ENCODE measurements at places on chromosomes 2 and 18.

GRCh38 chr2:110714452-110715224 is 17.7 kb upstream of the ACOXL start:
- DNase-seq: peak; percentile 66

- no peak for DNase-seq
Measured at GRCh38 chr2:64730551-64731262, 77.0 kb upstream of the SERTAD2 start.

GRCh38 chr2:74328573-74328972 is 14.6 kb downstream of the SLC4A5 start:
- no peak for DNase-seq

GRCh38 chr2:206937555-206937954 is 1.8 kb upstream of the CPO start:
- DNase-seq: no peak

GRCh38 chr2:105385731-105386540 is 12.9 kb downstream of the FHL2 start:
- DNase-seq: peak; percentile 58

- DNase-seq: no peak
Measured at GRCh38 chr2:139293992-139294548, 513.9 kb upstream of the NXPH2 start.

- no peak for DNase-seq
Measured at GRCh38 chr2:195022508-195022830, 634.6 kb upstream of the SLC39A10 start.

- DNase-seq: no peak
Measured at GRCh38 chr2:205781244-205781931, 99.1 kb downstream of the NRP2 start.

DNA sequence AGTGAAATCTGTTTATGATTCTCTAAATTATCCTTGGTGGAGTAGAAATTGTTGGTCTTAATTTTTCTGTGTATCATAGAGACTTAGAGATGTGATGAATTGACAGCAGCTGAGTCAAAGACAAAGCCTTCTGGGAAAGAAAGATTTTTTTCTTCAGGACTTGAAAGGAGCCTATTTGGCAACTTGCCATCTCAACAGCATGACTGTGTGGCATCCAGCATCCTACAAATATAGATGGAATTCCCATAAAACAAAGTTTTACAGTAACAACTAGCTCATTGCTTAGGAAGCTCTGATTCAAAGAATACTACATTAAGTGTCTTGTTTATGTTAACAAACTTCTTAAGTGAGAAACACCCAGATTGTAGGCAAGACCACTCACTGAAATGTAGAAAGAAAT is 79.2 kb upstream of the SETBP1 start:
- no peak for DNase-seq

- no peak for DNase-seq
Measured at GRCh38 chr18:28048612-28049011, 128.3 kb downstream of the CDH2 start.

DNA sequence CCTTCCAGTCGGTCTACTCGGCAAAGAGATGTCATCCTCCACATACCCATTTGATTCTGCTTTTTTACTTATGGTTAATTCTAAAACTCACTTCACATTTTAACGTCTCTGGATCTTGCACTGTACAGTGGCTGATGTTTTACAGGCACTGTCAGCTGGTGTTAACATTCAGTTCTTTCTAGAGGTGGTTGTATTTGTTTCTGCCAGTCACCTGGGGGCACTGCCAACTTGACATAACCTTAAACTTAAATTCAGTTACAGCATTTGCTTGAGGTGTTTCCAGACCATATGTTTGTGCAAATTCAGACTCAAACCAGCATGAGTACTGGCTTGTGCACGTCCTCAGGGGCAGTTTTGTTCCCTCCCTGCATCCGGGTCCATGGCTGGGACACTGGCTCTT is 5.3 kb upstream of the TMEM185B start:
- peak; percentile 56 for DNase-seq

DNA sequence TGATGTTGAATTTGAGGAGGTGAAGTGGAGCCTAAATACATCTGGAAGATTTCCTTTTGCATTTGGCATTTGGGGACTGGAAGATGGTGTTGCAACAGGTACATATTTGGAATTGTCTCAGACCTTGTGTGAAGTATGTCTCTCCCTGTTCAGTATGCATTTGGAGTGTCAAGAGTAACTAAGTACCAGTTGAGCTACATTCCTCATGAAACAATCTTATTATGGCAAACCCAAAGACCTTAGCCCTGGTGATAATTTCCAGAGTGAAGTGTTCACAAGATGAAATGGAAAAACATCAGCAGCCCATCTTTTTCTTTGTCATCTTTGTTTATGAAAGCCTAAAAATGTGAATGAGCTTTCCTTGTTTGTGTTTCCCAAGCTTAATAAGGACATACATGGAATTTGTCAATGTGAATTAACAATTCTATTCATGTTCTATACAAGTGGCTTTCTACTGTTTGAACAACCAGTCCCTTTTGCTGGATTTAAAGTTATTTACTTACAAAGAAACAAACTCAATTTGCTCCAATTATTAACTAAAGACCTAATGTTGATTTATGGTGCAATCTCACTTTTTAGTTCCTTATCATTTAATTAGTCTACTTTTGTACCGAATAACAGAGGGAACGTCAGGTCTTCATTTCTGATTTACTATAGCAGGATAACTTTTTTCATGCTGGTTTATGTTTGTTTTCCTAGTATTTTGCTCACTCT is 42.1 kb upstream of the PPP1R1C start:
- no peak for DNase-seq

DNA sequence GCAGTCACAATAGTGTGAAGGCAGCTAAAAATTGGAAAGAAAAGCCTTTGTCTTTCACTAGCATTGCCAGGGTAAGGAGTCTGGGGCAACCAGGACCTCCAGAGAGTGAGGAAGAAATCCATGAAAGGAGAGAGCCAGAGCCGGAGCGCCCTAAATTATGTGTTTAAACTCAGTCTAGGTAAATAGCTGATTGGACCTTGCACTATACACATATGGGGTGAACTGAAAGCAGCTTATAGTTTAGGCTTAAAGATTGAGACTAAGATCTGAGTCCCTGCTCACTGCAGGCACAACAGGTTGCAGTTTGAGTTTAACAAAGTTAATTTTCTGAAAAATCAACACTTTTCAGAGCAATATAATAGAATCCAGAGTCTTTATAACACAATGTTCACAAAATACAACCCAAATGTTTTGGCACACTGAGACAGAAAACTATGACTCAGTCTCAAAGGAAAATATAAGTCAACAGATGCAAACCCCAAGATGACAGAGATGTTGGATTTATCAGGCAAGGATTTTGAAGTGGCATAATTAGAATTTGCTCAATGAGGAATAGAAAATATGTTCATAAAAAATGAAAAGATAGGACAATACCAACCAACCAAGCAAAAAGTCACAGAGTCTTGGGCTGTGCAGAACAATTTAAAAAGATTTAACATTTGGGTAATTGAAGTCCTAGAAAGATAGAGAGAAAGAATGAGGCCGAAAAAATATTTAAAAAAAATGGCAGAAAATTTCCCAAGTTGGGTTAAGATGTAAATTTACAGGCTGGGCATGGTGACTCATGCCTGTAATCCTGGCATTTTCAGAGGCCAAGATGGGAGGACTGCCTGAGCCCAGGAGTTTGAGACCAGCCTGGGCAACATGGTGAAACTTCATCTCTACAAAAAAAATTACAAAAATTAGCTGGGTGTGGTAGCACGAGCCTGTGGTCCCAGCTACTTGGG is 39.6 kb downstream of the DOK1 start:
- no peak for DNase-seq

DNA sequence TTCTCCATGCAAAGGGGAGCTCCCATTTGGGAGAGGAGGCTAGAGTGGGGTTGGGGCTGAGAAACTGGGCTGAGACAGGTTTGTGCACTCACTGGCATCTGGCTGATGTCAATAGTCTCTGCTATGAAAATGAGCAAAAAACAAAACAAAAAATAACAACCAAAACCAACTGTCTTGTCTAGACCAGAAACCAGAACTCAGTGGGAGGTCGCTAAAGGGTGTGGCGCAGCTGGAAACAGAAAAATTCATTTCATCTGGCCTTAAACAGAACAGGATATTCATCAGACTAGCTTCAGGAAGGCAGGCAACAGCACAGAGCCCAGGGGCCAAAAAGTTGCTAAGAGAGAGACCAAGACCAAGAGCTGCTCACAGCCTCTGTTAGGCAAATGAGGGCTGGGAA is 126.1 kb downstream of the THNSL2 start:
- no peak for DNase-seq

DNA sequence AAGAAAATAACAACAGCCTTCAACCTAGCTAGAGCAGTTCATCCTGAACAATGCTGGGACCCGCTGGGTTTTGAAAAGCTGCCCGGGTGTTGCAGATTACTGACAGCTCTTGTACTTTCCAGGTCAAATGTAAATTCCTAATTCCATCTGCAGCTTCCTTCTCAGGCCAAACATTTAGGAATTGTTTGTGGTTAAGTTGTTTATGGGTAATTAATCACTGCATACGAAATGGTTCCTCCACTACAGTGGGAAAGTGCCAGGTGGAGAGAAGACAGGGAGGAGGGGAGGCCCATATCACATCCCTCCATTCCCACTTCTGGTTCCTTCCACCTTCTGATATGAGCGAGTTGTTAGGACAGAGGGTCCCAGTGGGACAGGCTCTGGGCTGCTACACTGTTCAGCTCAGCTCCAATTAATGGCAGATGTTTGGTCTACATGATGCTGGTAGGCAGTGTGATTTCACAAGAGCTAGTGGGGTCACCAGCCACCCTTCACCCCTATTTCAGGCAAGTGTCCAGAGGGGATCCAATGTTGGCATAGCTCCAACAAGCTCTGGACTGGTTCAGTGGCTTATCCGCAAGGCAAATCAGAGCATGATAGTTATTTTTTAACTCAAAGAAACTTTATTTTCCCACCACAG is 112.9 kb upstream of the ACAA2 start:
- DNase-seq: no peak
